ENCODE measurements at places on chromosomes 1 and 21.

GRCh38 chr1:53733447-53733931 is 5.5 kb downstream of the GLIS1 start:
- no peaks in the 10 kb centered on the region for H3K4me1 ChIP-seq
- no peak overlapping the region for H3K4me3 ChIP-seq
- no peak for DNase-seq
- H3K27ac ChIP-seq, result no peak overlapping the region
- peaks cover 58% of the 10 kb centered on the region for H3K27me3 ChIP-seq
- no peaks in the 10 kb centered on the region for H3K36me3 ChIP-seq

DNA sequence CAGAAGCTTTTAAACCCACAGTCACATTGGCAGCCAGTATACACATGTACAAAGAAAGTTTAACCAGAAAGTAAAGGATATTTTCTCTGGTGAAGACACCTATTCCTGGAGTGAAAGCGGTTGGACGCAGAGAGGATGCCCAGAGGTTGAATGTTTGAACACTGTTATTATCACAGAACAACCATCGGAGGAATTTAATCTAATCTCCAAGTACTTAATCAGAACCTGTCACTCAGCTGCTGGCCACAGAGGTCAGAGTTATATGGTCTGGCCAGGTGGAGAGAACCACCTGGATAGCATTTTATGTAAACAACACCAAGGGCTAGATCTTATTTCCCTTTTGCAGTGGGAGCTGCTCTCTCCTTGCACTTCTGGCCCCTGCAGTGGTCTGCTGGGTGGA is 29.4 kb downstream of the SPATA46 start:
- no peaks in the 10 kb centered on the region for H3K4me1 ChIP-seq
- H3K4me3 ChIP-seq, result no peak overlapping the region
- no peaks in the 10 kb centered on the region for H3K36me3 ChIP-seq

DNA sequence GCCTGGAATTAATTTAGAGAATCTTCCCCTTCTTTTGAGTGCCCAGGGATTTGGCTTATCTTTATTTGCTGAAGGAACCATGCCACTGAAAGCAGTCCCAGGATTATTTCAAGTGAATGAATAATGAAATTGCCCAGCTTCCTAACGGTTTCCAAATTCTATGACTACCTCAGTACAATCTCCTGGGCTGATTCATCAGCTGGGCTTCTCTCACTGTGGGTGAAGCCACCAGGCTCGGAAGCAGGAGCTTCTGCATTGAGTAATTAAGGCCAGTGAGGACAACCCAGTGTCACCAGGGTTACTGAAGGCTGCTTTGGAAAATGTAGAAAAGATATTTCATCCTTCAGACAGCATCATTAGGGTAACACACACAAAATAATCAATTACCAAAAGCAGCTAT is 169.8 kb downstream of the DAB1 start:
- DNase-seq, result no peak
- no peaks in the 10 kb centered on the region for H3K27me3 ChIP-seq
- no peak overlapping the region for H3K4me3 ChIP-seq
- H3K27ac ChIP-seq, result no peak overlapping the region
- H3K4me1 ChIP-seq, result no peaks in the 10 kb centered on the region

- H3K27me3 ChIP-seq, result peaks cover 4% of the 10 kb centered on the region
- H3K36me3 ChIP-seq, result peaks cover 14% of the 10 kb centered on the region
- peak overlapping the region; percentile 43 for H3K4me3 ChIP-seq
- peak; percentile 38 for DNase-seq
Observed at GRCh38 chr1:91549041-91549735, 48.5 kb downstream of the CDC7 start.

- peaks cover 21% of the 10 kb centered on the region for H3K27me3 ChIP-seq
- no peak overlapping the region for H3K27ac ChIP-seq
- no peak overlapping the region for H3K4me3 ChIP-seq
- peaks cover 9% of the 10 kb centered on the region for H3K36me3 ChIP-seq
Observed at GRCh38 chr1:46396441-46397398, 2.6 kb downstream of the FAAH start.

DNA sequence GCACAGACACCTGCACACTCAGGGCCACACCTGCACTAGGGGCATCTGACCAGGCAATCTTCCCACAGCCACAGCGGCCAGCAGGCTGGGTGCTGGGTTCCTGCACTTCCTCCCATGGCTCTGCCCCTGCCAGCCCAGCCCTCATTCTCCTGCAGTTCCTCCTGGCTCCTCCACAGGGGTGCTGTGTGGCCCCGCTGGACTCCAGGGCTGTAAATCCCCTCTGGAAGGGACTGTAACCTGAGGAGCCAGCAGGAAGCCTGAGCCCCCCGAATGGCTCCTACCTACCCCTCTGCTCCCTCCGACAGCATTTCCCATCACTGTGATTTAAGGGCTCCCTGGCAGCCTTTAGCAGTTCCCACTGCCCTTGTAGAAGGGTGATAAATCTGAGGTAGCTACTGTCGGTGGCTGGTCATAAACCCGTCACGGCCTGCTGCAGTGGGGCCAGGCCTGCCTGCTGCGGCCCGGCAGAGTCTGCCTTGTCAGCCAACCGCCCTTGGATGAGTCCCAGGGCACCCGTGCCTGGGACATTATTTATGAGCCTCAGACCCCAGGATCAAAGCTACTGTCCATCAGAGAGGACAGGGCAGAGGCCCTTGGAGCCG is 8.8 kb downstream of the UBL4B start:
- DNase-seq, result no peak
- H3K27me3 ChIP-seq, result peaks cover 16% of the 10 kb centered on the region
- H3K4me1 ChIP-seq, result no peaks in the 10 kb centered on the region
- no peak overlapping the region for H3K4me3 ChIP-seq

DNA sequence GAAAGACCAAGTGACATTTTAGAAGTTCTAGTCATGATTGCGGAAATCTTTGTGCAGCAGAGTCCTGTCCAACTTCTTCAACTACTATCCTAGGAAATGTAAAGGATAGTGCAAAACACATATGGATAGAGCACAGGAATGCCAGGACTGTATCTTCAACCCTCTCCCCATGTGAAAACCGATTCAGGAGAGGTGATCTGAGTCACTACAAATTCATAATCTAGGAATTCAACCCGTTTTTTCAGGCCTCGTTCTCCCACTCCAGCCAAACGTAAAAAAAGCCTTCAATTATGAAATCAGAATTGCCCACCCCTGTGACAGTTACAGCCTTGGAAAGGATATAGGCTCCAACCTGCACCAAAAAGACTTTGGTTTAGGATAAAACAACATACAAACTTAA is 52.9 kb upstream of the RGS1 start:
- peaks cover 2% of the 10 kb centered on the region for H3K27me3 ChIP-seq
- H3K36me3 ChIP-seq, result no peaks in the 10 kb centered on the region
- DNase-seq, result no peak
- no peak overlapping the region for H3K27ac ChIP-seq
- no peak overlapping the region for H3K4me3 ChIP-seq

GRCh38 chr1:222665964-222666363 is 46.3 kb downstream of the AIDA start:
- no peaks in the 10 kb centered on the region for H3K27me3 ChIP-seq
- H3K36me3 ChIP-seq, result peaks cover 67% of the 10 kb centered on the region
- no peak overlapping the region for H3K4me3 ChIP-seq
- peaks cover 1% of the 10 kb centered on the region for H3K4me1 ChIP-seq

- peaks cover 24% of the 10 kb centered on the region for H3K27me3 ChIP-seq
- H3K4me1 ChIP-seq, result peaks cover 6% of the 10 kb centered on the region
- H3K27ac ChIP-seq, result no peak overlapping the region
- no peaks in the 10 kb centered on the region for H3K36me3 ChIP-seq
Observed at GRCh38 chr1:112769611-112770010, 54.5 kb upstream of the PPM1J start.

GRCh38 chr1:173162601-173163000 is 44.5 kb downstream of the TNFSF4 start:
- no peak overlapping the region for H3K27ac ChIP-seq
- H3K4me1 ChIP-seq, result peaks cover 5% of the 10 kb centered on the region
- H3K27me3 ChIP-seq, result no peaks in the 10 kb centered on the region
- no peak overlapping the region for H3K4me3 ChIP-seq
- no peaks in the 10 kb centered on the region for H3K36me3 ChIP-seq

GRCh38 chr1:240820816-240821215 is 208.9 kb upstream of the GREM2 start:
- DNase-seq, result no peak
- no peak overlapping the region for H3K4me3 ChIP-seq
- H3K36me3 ChIP-seq, result no peaks in the 10 kb centered on the region
- no peaks in the 10 kb centered on the region for H3K27me3 ChIP-seq
- no peak overlapping the region for H3K27ac ChIP-seq

- no peak for DNase-seq
- H3K4me1 ChIP-seq, result peaks cover 7% of the 10 kb centered on the region
- H3K27ac ChIP-seq, result no peak overlapping the region
Observed at GRCh38 chr1:235511470-235512240, 7.4 kb upstream of the B3GALNT2 start.

- H3K4me1 ChIP-seq, result peaks cover 19% of the 10 kb centered on the region
- DNase-seq, result no peak
- no peaks in the 10 kb centered on the region for H3K36me3 ChIP-seq
- no peak overlapping the region for H3K4me3 ChIP-seq
Observed at GRCh38 chr1:220873868-220874655, 5.2 kb upstream of the HLX start.

DNA sequence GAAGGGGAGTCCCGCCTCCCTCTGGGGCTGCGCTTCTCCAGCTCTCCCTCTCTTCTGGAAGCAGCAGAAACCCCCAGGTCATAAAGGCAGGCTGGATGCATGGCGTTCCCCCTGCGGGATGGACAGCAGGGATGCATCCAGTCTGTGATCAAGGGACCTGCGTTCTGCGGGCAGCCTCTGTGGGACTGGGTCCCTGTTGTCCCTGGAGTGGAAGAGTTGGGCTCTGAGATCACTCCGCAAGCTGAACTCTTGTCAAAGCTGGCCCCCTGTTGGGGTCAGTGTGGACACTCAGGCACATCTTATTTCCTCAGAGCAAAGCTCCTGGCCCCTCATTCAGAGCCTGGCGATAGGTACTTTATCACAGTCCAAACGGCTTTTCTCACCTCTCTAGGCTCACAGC is 341.2 kb downstream of the PTPRU start:
- no peaks in the 10 kb centered on the region for H3K4me1 ChIP-seq
- DNase-seq, result no peak
- H3K27ac ChIP-seq, result no peak overlapping the region
- H3K27me3 ChIP-seq, result no peaks in the 10 kb centered on the region
- H3K36me3 ChIP-seq, result no peaks in the 10 kb centered on the region
- no peak overlapping the region for H3K4me3 ChIP-seq

DNA sequence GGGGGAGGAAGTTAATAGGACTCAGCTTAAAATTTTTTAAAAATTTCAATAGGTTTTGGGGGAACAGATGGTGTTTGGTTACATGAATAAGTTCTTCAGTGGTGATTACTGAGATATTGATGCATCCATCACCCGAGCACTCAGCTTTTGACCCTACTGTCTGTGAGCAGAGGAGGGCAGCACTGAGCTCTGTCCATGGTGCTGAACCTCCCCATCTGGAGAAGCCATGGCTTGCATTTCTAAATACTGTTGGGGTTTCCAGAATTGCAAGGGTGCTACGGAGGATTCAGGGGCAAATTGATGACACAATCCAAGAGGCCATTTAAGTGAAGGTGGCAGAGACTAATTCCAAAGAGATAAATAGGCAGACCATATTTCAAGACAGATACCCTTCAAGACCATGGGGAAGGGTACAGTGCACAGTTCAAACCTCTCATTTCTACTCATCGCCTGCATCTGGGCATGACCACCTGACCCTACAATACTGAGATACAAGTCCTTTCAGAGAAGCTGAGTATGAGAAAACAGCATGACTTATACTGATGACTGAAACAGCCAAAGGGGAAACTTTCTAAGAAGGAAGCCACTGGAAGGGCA is 17.2 kb downstream of the SYT2 start:
- H3K36me3 ChIP-seq, result no peaks in the 10 kb centered on the region
- peak; percentile 51 for DNase-seq

DNA sequence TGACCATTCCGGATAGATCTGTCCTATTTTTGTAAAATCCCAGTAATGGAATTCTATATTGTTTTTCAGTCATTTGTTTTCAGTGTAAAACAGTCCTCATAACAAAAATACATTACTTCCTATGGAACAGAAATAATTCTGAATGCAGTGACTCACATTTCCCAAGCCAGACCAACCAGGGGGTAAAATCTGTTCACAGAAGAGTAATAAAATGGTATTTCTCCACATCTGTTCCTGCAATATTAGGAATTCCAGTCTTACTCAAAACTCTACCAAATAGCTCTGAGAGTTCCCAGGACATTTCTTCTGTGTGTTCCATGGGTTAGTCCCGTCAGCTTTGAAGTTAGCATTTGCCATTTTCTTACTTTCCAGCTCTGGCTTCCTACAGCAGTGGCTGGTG is 2.6 kb upstream of the DDR2 start:
- no peak overlapping the region for H3K4me3 ChIP-seq
- H3K4me1 ChIP-seq, result peaks cover 4% of the 10 kb centered on the region
- peaks cover 15% of the 10 kb centered on the region for H3K27me3 ChIP-seq

GRCh38 chr1:113226148-113226547 is 153.2 kb downstream of the LRIG2 start:
- DNase-seq, result no peak
- H3K4me3 ChIP-seq, result no peak overlapping the region
- no peak overlapping the region for H3K27ac ChIP-seq

DNA sequence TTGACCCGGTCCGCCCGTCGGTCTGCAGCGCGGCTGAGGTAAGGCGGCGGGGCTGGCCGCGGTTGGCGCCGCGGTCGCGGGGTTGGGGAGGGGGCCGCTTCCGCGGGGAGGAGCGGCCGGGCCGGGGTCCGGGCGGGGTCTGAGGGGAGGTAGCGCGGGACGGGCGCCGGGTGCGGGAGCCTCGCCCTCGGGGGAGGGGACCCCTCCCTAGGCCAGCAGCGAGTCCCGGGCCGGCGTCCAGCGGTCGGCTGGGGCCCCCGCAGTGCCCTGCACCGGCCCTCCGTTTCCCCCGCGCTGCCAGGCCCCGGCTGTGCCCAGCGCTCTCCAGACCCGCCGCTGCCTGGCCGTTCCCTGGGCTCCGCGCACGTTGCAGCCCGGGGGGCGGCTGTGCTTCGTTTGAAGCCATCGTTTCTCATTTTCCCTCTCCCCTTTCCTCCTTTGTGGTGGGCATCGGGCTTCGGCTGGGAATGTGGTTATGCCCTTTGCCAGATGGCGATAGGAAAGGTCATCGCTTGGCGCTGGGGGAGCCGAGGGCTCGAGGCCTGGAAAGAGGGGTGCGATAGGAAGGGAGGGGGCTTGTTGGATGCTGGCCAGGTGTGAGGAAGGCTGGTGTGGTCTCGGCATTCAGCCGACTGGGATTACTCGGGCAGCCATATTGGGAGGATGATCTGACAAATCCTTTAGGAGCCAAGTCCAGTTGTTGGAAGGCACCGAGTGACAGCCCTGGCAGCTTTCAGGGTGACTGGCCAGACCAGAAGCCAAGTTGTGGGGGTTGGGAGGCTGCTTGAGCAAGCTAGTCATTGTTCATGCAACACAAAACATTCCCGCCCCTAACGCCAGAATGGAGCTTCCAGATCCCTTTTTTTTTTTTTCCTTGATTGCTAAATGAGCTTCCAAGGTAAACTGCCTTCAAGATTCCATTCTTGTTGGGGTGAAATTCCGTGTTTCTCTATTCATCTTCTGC is 753 bp downstream of the KIF1B start:
- DNase-seq, result no peak
- peak overlapping the region; percentile 71 for H3K4me3 ChIP-seq
- H3K27me3 ChIP-seq, result peaks cover 2% of the 10 kb centered on the region
- H3K36me3 ChIP-seq, result no peaks in the 10 kb centered on the region
- peaks cover 40% of the 10 kb centered on the region for H3K4me1 ChIP-seq
- peak overlapping the region; percentile 84 for H3K27ac ChIP-seq

GRCh38 chr1:214454569-214455396 is 96.6 kb downstream of the PTPN14 start:
- no peaks in the 10 kb centered on the region for H3K27me3 ChIP-seq
- DNase-seq, result no peak
- peak overlapping the region; percentile 81 for H3K27ac ChIP-seq
- peaks cover 52% of the 10 kb centered on the region for H3K36me3 ChIP-seq
- H3K4me3 ChIP-seq, result peak overlapping the region; percentile 6

Measured in activated T-helper 2 cell treated with anti-CD3 and anti-CD28 coated beads, Interferon-gamma antibody, Interleukin-2, Interleukin-4, amounts not matched to agents 10 μg/mL and 5 μg/mL and 100 μg/mL, durations not matched to agents 14 hours and 24 hours and 36 hours (primary cell).